ENCODE measurements at places on chromosomes 11 and 22.
A peak's percentile ranks its signal among the peaks of the same experiment; 100 is the strongest.

DNA sequence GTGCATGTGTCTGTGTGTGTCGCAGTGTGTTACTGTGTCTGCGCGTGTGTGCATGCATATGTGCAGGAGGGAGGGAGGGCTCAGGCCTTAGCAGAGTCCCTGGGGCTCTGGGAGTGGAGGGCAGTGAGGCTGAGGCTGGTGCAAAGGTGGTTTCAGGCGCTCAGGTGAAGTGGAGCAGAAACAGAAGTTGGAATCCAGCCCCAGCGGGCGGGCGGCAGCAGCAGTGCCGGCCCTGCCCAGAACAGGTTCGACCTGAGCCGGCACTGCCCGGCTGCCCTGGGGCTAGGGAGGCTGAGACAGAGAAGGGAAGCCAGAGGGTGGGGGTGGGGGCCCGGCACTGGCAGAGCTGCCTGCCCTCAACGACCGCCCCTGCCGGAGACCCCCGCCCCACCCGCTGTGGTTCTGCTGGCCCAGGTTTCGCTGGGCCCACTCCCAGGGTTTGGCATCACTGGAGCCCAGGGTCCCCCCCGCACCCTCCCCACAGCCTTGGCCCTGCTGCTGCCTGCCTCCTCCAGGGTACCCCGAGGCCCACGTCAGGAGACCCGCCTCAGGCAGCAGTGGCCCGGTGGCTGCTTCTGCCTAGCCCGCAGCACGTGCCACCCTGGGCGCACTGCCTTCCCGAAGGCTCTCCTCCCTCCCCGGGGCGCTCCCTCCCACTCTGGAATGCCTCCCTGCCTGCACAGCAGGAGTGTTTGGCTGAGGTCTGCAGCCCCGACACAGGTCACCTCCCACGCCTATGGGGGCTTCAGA lies 13.3 kb downstream of the ASCL2 start:
- DNase-seq = no peak

- no peak for DNase-seq
Measured at GRCh38 chr11:79503028-79503427, 62.2 kb upstream of the TENM4 start.

GRCh38 chr11:1196516-1197391 lies 26.1 kb upstream of the MUC5B start:
- DNase-seq = no peak

DNA sequence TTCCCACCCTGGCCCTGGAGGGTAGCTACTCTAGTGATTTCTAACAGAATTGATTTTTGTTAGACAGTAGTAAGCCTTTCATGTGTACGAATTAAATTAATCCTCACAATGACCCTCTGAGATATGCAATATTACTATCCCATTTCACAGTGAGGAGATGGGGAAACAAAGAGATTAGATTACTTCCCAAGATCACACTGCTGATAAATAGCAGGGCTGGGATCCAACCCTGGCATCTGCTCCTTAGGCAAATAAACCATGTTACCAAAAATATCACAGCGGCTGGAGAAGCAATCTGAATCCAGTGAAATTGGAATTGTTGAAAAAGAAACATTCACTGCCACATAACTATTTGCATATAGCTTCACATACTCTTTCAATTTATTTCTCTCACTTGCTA lies 12.8 kb upstream of the CAVIN3 start:
- DNase-seq = no peak

- DNase-seq = no peak
Measured at GRCh38 chr11:109317726-109318125, 104.3 kb upstream of the C11orf87 start.

DNA sequence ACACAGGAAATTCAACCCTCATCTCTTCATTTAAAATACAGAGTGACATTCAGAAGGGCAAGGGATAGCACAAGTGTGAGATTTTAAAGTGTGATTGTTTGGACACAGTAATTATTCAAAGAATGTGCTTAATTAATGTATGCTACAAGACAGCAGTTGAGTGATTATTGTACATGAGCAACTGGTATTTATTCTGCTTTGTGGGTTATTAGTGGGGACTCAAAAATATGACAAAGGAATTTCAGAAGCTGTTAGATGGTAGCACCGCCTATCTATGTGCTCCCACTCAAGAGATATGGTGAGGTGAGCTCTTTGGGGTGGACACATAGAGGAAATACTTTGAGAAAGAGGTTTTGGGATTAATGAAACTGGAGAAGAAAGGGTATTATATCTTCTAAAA lies 5.8 kb upstream of the HBD start:
- no peak for DNase-seq

GRCh38 chr11:125072218-125072960 lies 9.3 kb downstream of the SLC37A2 start:
- no peak for DNase-seq

DNA sequence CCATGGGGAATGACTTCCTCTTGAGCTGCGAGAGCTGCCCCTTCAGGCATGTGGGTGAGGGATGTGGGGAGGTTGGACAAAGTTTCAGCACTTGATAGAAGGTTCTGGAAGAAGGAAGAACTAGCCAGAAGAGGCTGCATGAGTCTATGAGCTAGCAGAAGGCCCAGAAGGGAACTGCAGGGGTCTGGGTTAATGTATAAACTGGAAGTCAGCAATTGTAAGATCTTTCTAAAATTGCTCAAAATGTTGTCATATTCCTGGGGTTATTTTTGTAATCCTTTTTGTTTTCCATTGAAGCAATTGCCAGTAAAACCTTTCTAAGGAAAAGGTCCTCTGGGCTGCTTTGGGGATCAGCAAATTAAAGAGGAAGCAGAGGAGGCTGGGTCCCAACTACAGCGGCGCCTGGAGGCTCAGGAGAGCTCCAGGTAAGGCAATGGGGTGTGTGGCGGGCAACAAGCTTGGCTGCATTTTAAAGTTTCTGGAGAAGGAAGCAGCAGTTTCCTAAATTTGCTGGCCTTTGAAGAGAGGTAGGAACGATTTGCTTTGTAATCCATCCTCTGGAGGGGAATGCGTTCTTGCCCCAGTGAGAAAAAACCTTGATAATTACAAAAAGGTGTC lies 29.2 kb downstream of the ADAMTS15 start:
- no peak for DNase-seq

- DNase-seq = no peak
Measured at GRCh38 chr11:2534957-2535672, 90.3 kb downstream of the KCNQ1 start.

- peak; percentile 92 for DNase-seq
Measured at GRCh38 chr11:65884716-65885092, 3.6 kb downstream of the FIBP start.

- DNase-seq = no peak
Measured at GRCh38 chr11:11987503-11988022, 20.9 kb downstream of the DKK3 start.

DNA sequence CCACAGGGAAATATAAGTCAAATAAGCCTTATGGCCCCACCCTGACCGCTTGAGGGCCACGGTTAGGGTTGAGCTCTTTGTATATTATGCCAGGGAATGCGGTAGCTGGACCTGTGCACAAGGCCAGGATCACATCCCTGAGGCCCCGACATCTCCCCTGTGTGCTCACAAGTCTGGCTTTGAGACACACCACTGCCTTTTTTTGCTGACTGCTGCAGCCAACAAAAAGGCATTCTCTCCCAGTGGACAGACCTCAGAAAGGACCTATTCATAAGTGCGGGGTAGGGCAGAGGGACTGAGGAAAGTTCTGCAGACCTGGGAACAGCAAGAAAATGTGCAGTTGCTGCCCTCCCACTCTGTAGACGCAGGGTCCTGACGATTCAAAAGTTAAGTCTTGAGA lies 3.4 kb upstream of the SIDT2 start:
- DNase-seq = no peak

DNA sequence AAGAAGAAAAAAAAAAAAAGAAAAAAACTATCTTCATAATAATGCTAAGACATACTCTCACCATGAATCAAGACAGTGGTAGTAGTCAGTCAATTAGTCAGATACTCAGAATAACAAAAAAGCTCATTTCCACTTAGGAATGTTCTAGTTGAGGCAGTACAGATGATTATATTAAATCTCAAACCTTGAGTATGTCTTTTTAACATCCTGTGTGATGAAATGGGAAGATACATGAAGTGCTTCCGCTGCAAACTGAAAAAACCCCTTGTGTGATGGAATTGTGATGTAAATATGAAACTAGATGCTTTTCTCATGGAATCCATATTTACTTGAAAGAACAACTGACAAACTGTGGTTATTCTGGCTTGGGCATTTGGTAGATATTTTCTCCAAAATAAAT lies 13.7 kb downstream of the AMOTL1 start:
- DNase-seq = no peak

GRCh38 chr22:22788460-22789037 lies 99.1 kb upstream of the IGLL5 start:
- no peak for DNase-seq

- DNase-seq = no peak
Measured at GRCh38 chr11:78311702-78312371, 105.8 kb downstream of the GAB2 start.

- no peak for DNase-seq
Measured at GRCh38 chr22:38864361-38865191, 7.4 kb downstream of the CBX6 start.

DNA sequence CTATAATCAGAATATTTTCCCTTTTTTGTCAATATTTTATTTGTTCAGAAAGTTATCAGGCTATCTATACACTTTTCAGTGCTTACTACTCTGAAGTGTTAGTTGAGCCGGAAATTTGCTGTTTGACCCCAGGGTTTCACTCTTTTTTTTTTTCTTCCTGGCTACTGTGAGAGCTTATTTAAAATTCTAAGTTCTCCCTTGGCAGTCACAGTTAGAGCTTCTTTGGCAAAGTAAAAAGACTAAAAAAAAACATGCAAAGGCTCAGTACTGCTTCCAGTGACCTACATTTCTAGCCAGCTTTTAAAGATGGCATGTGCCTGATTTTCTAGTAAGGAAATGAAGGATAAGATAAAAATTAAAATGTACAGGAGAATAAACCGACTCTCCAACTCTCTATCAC lies 48.4 kb downstream of the ELP4 start:
- DNase-seq = no peak

GRCh38 chr22:26174280-26174679 lies 5.0 kb downstream of the SEZ6L start:
- DNase-seq = no peak

DNA sequence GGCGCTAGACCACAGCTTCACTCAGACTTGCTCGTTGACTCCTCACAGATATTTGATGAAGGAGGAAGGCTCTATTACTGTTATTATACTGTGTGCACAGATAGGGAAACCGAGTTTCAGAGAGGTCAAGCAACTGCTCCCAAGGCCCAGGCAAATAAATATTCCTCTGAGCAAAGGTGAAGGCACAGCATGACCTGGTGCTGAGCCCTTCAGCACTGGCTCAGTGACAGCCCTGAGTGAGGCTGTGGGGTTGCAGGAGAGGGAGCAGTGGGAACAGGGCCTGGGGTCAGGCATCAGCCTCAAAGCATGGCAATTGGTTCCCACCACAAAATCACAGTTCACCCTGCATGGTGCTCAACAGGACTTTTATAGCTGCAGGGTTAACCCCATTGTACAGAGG lies 7.1 kb downstream of the POLR3H start:
- DNase-seq = no peak

GRCh38 chr22:49796596-49797270 lies 30.9 kb downstream of the BRD1 start:
- DNase-seq = no peak

DNA sequence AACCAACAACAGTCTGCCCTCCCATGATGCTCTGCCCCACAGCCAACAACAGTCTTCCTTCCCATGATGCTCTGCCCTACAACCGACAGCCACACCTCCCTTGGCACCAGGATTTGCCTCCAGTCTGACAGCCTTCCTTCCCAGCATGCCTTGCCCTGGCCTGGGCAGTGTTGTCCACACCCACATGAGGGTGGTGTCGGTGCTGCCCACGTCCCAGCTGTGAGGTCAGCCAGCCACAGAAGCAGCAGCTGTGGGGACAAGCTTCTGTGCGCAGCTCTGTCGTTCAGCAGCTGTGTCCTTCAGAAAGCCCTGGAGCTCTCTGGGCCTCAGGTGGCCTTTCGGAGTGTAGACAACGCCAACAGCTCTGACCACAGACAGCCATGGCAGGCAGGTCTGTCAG lies 1378.9 kb downstream of the BRD1 start:
- DNase-seq = no peak

GRCh38 chr11:65900125-65900898 lies at the start of gene FOSL1:
TSS of gene FOSL1 (minus strand) at chr11:65900388. CDS start at chr11:65900339, 49 bp downstream.
- DNase-seq = peak; percentile 78

Data from HuH-7.5 (cell line).